ENCODE measurements at places on chromosomes 2 and 18. TPM values are rescaled to one million over a fixed set of nuclear protein-coding genes. Genes with fewer than 3 reads are reported as not detected.

SOX11 gene
- not detected for total RNA-seq

DNA sequence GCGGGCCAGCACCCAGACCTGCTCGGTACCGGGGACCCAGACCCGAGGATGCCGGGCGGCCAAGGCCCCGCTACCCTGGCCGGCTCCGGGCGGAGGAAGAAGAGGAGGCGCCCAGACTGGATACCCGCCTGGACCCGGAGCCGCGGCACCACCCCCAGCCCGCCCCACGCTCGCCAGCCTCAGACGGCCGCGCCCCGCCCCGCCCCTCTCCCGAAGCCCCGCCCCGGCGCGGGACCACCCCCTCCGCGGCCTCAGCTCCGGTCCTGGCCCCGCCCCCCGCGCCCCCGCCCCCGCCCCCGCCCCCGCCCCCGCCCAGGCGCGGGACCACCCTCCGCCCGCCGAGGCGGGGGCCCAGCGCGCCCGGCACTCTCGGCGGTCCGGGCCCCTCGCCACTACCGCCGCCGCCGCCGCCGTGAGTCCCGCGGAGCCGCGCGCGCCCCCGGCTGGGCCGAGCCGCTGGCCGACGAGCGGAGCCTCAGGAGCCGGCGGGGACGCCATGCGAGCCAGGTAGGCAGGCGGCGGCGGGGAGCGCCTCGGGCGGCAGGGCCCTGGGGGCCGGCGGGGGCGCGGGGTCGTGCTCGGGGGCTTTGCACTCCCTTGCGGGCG, at the start of gene SH3BP4:
Gene SH3BP4 (plus strand): TSS at position 354 of the 606 bp plus-strand sequence. CDS start 82,986 bp downstream, outside the sequence.
- DNase-seq, result no peak

DNA sequence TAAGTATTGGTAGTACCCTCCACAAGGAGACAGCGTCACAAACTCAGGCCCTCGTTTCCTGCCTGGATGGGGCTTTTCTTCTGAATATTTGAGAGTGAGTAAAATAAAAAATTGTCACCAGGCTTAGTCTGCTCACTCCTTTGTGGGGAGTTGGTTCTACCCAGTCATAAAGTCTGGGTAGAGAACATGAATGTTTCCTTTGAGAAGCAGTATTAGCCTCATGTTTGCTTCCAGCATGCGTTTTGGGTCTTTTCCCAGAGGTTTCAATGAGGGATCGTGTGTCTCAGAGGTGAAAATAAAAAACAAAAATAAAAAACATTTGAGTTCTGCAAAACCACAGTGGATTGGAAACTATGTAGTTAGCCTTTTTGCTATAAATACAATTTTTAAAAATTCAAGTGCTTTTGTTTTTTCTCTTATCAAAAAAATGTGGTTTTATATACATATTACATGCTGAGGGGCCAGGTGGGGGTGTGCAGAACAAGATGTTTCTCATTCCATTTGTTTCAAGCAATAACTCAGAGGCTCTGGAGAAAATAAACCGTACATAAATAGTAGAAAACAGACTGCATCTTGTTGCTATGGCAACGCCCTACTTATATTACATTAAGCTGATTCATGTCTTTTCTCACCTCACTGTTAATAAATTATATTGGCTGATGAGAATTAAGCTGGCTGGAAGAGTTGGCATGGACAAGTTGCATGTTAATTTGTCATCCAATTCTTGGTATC, 225.4 kb upstream of the FBXO11 start:
- no peak for DNase-seq

- no peak for DNase-seq
Measured at GRCh38 chr18:13048061-13048595, 57.0 kb downstream of the CEP192 start.

DNA sequence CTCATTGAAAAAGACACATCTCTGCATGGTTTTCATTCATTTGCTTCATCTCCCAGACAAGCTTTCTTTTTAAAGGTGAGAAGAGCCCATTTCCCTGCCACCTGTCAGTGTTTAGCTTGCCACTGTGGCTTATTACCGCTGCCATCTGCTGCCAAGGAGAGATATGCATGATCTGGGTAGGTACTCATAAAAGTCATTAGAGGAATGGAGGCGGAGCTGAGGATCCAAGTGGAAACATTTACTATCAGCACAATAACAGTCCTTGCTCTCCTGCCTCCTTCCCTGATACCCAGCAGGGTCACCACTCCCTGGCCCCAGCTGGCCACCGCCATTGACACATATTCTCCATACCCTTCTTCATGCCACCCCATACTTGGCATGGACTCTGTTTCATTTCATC, 390.4 kb downstream of the TSN start:
- no peak for DNase-seq

- no peak for DNase-seq
Measured at GRCh38 chr2:193463011-193463410, 1268.3 kb upstream of the TMEFF2 start.
